Sigmoid colon (tissue), 7 donors: ENCODE measurements at places on chromosomes 1 and 21. TPM values are rescaled to one million over a fixed set of nuclear protein-coding genes. Genes with fewer than 3 reads are reported as not detected.

DNA sequence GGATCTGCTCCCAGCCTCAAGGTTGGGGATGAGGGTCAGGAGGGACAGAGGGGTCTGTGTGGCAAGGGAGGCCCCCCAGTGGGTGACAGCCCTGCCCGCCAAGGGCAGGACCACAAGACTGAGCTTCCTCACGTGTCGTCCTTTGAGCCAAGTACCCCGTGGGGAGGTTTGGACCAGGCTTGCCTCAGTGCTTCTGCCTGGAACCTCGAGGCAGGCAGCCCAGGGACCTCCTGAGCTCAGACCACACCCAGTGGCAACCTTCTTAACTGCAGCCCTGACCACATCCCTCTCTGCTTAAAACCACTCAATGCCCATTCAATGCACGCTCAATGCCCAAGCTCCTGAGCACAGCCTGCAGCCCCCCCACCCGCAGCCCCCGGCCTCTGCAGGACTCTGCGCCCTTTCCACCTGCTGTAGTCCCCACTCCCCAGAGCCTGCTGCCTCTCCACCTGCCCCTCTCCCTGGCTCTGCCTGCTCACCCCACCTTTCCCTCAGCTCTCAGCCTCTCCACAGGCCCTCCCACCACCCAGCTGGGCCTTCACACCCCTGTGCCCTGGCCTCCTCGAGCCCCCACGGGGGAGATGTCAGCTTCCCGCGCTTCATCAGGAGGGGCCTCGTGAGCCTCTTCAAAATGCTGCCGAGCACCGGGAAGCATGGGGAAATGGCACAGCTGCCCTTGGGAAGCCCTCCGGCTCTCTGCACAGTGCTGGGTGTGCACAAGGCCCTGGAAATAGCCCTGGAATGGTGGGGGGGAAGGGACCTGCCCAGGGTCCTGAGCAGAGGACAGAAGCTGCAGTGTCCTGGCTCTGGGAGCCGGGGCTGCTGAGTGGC, 129.3 kb upstream of the VAMP3 start:
- DNase-seq = no peak

- no peak for DNase-seq
Measured at GRCh38 chr1:83746234-83746633, 252.7 kb downstream of the TTLL7 start.

DNA sequence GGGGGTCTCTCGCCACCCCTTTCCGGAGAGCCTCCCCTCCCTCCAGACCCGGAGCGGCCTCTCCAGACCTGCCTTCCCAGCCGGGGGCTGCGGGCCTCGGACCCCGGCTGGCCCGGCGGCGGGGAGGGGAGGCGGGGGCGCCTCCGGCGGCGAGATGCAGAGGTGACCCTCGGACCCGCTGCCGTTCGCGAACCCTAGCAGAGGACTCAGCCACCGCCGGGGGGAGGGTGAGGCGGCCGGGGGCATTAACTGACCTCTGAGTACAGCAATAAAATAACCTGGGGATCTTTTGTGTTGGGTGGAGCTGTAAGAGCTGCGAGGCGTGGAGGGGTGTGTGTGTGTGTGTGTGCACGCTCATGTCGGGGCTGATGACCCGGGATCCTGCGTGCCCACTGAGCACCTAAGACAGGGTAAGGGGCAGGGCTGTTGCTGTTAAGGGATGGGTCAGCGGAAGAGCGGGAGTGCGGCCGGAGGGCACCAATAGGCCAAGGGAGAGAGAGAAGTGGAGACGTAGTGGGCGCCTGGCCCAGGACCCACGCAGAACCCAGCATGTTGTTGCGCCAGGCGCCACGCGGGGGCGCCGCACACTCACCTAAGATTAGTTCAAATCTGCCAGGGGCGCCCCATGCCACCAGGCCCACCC, 6.3 kb downstream of the HAPLN2 start:
- DNase-seq = peak; percentile 73

DNA sequence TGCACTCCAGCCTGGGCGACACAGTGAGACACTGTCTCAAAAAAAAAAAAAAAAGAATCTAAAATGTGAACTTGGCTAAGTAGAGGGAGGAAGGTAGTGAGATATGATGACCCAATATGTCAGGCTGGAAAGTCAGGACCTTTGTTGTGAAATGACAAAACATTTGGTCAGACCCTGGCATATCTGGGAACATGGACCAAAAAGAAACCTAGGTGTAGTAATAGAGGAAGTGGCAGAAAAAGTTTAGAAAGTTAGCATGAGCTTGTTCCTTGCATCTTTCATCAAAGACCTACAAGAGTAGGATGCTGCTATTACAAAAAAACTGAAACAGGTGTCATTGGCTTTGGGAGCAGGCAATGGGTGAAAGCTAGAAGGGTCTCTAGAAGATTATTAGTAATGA, 7.3 kb upstream of the S100A3 start:
- no peak for DNase-seq

DNA sequence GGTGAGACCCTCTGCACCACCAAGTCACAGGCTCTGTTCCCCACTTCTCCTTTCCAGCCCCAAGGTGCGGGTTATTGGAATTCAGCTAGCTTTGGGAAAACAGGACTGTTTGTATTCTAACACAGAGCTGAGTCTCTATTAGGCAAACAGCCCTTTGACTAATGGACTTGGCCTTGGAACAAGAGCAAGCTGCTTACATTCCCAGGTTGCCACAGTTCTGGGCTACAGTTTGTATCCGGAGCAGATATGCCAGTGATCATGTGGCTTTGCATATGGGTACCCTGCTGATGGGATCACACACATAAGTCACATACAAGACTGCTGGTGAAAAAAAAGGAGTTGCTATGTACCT, 110.5 kb upstream of the COA6 start:
- DNase-seq = no peak

DNA sequence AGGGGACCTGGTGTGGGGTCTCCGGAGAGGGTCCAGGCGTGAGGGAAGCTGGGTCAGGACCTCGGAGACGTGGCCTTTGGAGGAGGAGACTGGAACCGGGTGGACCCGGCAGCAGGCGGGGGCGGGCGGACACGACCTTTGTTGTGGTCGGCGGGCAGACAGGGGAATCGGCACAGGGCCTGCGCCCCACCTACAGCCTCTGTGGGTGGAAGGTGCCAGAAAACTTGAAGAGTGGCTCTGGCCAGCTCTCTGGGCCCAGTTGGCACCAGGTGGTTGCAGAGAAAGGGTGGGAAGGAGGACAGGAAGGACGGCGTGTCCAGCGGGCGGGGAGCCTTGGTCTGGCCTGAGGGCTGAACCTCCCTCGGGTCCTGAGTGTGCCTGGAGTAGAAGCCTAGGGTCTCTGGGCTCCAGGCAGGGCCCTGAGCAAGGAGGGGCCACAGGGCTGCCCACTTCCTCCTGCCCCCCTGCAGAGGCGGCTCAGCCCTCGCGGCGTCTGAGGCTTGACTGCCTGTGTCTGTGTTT, 7.7 kb upstream of the TTLL10 start:
- no peak for DNase-seq

- DNase-seq = peak; percentile 90
Measured at GRCh38 chr1:226602186-226603021, 53.8 kb downstream of the STUM start.

DNA sequence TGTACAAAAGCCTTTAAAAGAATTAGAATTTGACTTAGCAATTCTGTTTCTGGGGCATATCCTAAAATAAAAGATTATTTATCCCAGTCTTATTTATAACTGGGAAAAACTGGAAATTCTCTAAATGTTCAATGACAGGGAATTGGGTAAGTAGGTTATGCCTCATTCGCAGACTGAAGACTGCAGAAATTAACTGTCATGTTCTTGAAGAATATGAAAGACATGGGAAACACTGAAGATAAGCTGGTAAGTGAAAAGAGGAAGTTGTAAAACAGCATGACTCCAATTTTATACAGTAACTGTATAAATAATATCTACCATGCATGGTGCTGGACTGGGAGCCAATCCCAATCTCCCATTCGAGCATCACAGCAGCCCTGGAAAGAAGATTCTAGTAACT, 50.6 kb upstream of the SLC2A1 start:
- no peak for DNase-seq

DNA sequence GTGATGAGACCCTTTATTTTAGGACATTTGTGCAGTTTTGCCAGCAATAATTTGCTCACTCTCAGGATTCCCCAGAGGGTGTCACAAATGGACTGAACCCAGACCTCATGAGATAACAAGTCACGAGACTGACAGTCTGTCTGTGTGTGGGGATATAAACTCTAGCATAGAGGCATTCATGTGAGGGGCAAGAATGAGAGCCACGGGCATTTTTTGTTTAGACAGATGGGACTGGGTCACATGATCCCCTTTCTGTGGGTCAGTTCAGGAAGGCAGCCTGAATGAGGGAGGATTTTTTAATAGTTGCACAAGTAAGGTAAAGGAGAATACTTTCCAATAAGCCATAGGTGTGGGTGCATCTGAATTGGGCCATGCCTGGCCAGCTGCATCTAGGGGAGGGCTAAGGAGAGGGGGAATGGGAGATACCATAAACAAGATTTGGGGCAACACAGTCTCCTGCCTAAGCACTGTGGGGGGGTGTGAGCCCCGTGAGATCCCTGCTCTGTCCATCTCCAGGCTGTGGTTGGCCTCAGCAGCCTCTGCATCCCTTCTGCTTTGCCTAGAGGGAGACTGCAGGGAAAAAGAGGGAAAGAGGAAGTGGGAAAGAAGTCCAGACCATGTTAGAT, 66.6 kb downstream of the NAV1 start:
- DNase-seq = no peak

DNA sequence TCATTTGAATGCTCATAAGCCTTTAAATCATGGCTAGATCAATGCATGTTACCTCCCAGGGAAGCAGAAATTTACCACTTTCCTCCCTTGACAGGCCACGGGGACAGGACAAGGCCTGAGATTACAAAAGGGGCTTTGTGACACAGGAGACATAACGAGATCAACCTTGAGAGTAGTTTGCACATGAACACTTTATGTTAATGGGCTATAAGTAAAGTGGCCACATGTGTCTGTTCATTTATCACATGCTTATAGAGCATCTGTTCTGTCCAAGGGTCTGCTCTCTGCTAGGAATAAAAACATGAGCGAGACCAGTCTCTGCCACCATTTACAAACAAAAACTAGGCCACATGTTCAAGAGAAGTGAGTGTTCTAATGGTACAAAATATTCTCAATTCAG, 144.1 kb upstream of the C8B start:
- DNase-seq = no peak

- DNase-seq = no peak
Measured at GRCh38 chr21:25313829-25314228, 293.5 kb downstream of the MRPL39 start.

DNA sequence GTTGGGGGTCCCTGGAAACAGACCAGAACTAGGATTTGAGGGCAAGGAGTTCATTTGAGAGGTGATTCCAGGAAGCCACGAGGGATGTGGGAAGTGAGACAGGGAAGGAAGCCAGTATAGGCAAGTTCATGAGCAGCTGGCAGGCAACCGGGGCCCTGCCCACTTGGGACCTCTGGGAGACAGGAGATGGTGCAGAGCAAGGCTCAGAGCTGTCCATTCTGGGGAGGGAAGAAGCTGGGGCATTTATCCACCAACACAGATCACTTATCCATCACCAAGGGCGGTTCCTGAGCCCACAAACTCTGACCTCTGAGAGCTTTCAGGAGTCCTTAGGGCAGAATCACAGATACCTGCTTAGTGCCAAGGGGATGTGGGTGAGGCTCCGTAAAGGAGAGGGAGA, 16.8 kb downstream of the EDN2 start:
- no peak for DNase-seq

GRCh38 chr1:100597061-100597741, 59.3 kb downstream of the GPR88 start:
- DNase-seq = no peak

- DNase-seq = no peak
Measured at GRCh38 chr1:180898441-180899219, 14.1 kb upstream of the KIAA1614 start.

DNA sequence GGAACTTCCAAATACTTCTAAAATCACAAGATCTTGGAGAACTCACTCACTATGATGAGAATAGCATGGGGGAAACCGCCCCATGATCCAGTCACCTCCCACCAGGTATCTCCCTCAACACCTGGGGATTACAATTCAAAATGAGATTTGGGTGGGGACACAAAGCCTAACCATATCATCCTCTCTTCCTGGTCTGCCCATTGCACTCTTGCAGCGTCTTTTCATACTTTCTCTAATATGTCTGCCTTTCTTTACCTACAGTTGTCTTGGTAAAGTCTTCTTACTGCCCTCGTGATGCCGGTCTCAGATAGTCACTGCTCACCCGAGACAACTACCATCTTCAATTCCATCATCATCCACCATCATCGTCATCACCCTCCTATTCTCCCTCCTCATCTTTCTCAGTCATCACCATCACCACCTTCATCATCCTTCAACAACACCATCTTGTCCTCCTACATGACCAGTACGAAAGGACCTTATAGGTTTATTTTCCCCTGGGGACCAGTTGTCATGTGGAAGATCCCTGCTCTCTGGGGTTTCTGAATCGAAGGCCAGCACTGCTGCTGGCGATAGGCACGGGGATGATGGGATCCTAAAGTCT, 58.5 kb upstream of the CASZ1 start:
- DNase-seq = no peak

DNA sequence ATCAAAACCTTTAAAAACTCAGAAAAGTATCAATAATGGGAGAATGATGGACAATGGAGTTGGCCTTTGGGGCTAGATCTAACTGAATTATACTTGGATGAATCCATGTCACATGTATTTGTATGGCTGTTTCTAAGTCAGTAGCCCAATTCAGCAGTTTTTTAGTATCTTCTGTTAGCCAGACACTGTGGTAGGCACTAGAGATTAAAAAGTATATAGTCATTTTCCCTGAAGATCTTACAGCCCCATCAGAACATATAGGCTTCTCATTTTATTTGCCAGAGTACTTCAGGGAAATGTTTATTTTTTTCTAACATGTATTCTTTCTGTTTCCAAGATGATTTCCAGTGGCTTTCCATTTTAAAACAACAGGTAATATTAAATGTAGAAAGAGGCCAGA, 273.7 kb downstream of the NFIA start:
- no peak for DNase-seq

DNA sequence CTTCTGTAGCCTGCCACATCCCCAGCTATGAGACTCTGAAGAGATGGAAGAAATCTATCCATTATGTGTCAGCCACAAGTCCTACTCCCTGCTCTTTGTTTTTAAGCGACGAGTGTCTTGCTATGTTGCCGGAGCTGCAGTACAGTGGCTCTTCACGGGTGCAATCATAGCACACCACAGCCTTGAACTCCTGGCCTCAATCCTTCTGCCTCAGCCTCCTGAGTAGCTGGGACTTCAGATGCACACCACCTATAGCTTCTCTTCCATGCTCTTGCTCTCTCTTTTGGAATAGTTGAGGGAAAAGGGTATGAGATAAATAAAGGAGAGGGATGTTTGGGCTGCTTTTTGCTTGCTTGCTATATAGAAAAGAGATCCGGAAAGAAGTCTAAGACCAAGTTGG, 1.6 kb downstream of the TUFT1 start:
- no peak for DNase-seq

GRCh38 chr1:234659538-234659937, 49.6 kb upstream of the IRF2BP2 start:
- DNase-seq = no peak

- no peak for DNase-seq
Measured at GRCh38 chr21:34707876-34708325, 39.1 kb downstream of the CLIC6 start.

Gene FMO2
- 3.0 TPM for total RNA-seq

Gene TNFAIP8L2
- 1.9 TPM for total RNA-seq

Gene CLDN17
- not detected for total RNA-seq

Gene IFNGR2
- 34.9 TPM for total RNA-seq

Gene HSD3B2
- total RNA-seq = not detected
